ENCODE measurements at places on chromosomes 11 and 22.

- no peak for DNase-seq
Measured at GRCh38 chr22:19520566-19521305, 3.5 kb downstream of the CLDN5 start.

- DNase-seq = peak; percentile 47
Measured at GRCh38 chr22:37043828-37044538, 7.6 kb upstream of the KCTD17 start.

- no peak for DNase-seq
Measured at GRCh38 chr11:23723861-23724260, 773.0 kb upstream of the LUZP2 start.

- no peak for DNase-seq
Measured at GRCh38 chr22:32880061-32880460, 78.6 kb downstream of the TIMP3 start.

- peak; percentile 45 for DNase-seq
Measured at GRCh38 chr11:74443071-74443864, 24.1 kb downstream of the KCNE3 start.

DNA sequence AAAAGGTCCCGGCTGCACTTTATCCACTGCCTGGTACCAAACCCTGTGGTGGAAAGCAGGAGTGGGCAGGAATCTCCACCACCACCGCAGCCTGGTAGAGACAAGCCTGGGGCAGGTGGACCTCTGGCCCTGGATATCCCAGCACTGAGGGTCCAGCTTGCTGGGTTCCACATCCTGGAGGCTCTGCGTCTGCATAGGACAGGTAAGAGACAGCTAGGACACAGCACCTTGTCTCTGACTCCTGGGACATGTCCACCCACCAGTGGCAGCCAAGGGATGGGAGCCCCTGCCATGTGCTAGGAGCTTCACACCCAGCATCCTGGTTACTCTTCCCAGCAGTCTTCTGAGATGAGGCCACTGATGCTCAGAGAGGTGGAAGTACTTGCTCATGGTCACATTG, 105.5 kb downstream of the MYO18B start:
- no peak for DNase-seq
